ENCODE measurements at places on chromosomes 6 and 20.

DNA sequence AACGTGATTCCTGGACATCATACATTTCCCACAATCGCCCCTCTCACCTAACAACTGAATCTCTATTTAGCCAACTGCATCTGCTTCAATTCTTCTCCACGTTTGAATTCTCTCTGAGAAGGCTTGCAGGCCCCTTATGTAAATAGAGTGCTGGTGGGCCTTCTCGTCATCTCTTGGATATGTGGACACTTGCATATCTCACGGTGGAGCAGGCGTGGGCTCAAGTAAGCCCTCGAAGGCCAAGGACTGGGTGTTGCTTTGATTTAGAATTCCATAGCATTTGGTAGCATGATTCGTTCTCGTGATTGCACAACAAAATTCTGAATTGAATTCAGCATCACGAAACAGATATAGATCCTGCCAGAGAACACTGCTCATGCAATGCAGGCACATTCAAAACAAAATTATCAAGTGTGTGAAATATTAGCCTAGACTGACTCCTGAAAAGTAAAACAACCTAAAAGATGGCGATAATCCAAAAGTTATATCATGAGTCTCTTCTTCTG is 613.6 kb downstream of the TFAP2A start:
- no peak for DNase-seq

DNA sequence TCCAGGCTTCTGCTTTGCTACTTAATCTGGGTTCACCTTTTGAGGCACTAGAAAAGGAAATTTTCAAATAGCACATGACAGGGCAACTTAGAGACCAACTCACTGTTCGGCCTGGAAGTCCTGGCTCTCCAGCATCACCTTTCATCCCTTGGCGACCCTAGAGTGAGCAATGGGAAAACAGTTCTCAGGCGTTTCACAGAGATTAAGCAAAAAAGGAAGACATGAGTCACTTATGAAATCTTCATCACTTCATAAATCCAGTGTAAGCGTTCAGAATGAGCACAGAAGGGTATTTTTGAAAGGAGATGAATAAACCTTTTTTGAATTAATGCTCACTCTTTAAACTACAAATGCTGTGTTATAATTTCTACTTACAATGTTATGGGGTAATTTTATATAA is 104.0 kb downstream of the COL12A1 start:
- DNase-seq, result no peak

- DNase-seq, result no peak
Measured at GRCh38 chr6:15293674-15294073, 47.8 kb downstream of the JARID2 start.

- DNase-seq, result no peak
Measured at GRCh38 chr6:42969431-42969830, 8.9 kb downstream of the GNMT start.

DNA sequence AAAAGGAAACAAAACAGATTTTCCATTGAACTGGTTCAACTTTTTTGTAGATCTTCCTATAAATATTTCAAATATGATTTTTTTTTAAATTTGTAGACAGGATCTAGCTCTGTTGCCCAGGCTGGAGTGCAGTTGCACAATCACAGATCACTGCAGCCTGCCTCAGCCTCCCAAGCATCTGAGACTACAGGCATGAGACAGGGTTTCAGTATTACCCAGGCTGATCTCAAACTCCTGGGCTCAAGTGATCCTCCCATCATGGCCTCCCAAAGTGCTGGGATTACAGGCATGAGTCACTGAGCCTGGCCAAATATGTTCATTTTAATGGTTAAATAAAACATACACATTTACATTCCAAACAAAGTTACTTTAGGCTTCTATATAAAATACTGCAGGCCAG is 33.6 kb downstream of the SAMHD1 start:
- DNase-seq, result no peak
